Subcutaneous preadipocyte (primary cell): ENCODE measurements at places on chromosomes 5 and 9. TPM values are rescaled to one million over a fixed set of nuclear protein-coding genes. Genes with fewer than 3 reads are reported as not detected.

Gene NOXA1
- total RNA-seq: 0.20 and 0.37 TPM in 2 replicates

Gene THBS4
- 0.37 and 0.59 TPM in 2 replicates for total RNA-seq

Gene CORO2A
- total RNA-seq: under 0.01 and 0.39 TPM in 2 replicates

Gene SLC9A3
- total RNA-seq: 0.98 and 1.1 TPM in 2 replicates

Gene SPATA31A1
- total RNA-seq: not detected in 2 replicates
